ENCODE measurements at places on chromosomes 11 and 22.

GRCh38 chr11:103547024-103547423, 437.8 kb downstream of the DYNC2H1 start:
- DNase-seq = no peak

GRCh38 chr22:21688706-21689381, 23.0 kb downstream of the PPIL2 start:
- no peak for DNase-seq

DNA sequence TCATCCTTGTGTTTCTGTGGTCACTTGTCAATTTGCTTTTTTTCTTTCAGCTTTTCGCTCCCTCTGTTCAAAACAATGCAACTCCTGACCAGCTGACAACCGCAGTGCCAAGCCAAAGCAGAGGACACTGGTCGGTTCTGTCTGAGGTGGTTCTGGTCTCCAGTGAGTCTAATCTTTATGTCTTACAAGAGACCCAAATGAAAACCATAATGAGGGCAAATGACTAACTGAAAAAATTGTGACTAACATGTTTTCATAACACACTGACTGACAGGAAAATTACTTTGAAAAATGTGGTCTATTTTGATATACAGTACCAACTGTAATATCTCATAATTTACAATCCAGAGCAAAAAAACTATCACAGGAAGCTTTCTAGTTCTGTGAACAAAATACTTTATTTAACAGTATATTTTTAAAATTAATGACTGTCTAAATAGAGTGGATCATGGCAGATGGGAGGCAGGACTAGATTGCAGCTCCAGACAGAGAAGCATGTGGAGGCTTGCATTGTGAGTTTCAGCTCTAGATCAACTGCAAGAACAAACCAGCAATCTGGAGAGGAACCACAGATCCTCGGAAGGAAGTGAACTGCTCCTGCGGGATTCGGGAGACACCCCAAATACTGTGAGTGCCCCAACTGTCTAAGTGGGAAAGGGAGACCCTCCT, 311.8 kb downstream of the SBF2 start:
- peak; percentile 48 for DNase-seq

DNA sequence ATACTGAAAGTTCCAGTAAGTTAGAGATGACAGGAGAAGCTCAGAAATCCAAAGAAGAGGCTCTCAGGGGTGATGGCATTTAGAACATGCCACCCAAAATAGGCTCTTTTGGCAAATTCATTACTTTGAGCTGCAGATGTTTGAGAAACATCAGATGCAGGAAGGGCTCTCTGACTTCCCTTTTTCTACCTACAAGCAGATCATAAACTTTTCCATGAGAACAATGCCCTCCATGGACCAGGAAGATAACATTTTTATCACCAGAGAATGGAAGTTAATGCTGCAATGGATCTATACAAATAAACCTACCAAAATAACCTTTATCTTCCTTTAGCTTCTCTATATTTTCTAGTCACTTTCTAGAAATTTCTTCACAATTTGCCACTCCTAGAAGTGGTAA, 32.7 kb upstream of the FAR1 start:
- DNase-seq = no peak

DNA sequence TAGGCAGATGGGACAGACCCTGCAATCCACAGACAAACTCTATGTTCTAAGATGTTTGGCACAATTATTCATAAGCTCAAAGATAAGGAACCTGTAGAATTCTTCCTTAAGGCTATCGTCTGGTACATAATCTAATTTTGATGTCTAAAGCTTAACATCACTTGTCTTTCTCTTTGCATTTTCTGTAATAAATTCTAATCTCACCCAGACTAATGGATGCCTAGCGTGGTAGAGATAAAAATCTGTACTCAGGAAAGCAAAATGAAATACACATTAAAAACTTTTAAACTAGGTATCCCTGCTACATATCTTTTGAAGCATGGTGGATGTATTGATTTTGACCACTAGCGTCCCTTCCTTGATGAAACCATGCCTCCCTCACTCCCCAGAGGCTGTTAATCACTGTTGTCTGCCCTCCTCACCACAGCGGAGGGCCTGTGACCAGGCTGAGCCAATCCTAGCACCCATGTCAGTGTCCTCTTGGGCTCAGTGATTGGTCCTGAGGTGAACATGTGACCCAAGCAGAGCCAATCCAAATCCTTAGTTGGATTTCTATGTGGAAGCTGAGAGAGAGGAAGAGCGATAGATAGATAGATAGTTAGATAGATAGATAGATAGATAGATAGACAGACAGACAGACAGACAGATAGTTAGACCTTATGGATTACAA, 82.2 kb upstream of the GRK3 start:
- no peak for DNase-seq

DNA sequence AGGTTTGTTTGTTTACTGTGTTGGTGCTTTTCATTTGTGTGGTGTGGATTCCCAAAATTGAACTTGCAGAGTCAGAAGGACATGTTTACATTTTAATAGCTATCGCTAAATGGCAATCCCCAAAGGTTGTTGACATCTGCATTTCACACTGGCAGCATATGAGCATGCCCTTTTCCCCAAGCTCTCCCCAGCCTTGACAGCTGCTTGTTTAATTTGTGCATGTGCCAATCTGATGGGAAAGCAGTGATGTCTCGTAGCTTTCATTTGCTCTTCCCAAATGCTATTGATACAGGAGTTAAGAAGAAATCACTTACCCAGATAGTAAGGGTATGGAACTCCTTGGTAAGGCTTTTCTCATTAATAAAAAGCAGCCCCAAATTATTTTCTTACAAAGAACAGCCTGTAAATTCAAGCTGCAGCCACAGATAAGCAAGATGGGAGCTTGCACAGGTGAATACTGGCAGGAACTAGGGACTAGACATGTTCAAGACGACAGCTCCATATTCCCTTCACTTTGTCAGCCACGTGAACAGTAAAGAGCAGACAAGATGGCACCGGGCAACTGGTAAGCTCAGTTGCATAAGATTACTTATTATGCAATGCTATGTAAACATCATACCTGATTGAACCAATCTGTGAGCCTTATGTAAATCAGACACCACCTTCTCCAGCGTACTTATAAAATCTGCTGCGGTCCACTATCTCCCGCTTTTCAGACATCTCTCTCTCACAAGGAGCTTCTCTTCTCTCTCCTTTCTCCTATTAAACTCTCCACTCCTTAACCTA, 87.4 kb downstream of the IGLL5 start:
- no peak for DNase-seq

GRCh38 chr11:71843858-71844257, 10.9 kb downstream of the DEFB108B start:
- DNase-seq = no peak

DNA sequence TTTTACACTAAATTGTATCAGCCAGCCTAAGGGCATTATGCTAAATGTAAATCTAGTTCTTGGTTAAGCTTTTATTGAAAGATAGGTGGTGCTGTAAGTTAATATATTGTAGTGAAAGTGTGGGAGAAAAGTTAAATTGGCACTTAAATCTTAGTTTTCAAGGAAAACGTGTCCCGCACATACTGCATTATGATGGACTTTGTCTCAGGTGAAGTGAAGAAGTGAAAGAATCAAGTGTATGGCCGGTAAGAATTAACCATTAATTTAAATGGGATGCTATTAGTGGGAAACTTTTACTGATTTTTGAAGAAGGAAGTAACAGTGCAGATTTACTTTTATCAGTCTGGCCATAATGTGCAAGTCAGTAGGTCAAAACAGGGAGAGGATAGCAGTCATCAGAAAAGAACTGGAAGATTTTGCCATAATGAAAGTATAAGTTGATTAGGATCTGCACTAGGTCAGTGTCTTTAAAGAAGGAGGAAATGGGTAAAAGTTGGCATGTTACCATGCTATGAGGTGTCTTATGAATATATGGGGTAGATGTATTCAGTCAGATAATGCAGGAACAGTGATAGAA, 81.6 kb downstream of the PDHX start:
- no peak for DNase-seq

GRCh38 chr22:34019190-34019845, 99.0 kb upstream of the LARGE1 start:
- DNase-seq = peak; percentile 0

GRCh38 chr11:269146-269890, 8.9 kb upstream of the NLRP6 start:
- peak; percentile 47 for DNase-seq

- DNase-seq = no peak
Observed at GRCh38 chr22:37995460-37995859, 11.1 kb upstream of the SOX10 start.

DNA sequence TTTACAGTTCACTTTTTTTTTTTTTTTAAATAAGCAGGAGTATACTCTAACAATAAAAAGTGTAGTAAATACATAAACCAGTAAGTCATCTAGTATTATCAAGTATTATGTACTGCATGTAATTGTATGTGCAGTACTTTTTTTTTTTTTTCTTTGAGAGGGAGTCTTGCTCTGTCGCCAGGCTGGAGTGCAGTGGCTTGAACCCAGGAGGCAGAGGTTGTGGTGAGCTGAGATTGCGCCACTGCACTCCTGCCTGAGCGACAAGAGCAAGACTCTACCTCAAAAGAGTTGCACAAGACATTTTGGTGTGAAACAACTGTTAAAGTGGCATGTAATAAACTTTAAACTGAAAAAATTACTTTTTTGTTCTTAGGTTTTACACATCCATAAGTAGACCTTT, 16.7 kb downstream of the BCL2L13 start:
- no peak for DNase-seq

- DNase-seq = no peak
Observed at GRCh38 chr11:66006891-66007176, 4.5 kb downstream of the BANF1 start.

All from globus pallidus (tissue), 1 donor.